Activated naive CD8-positive, alpha-beta T cell treated with anti-CD3 and anti-CD28 coated beads, Interleukin-2, amount 10 ng/mL, durations not matched to agents 7 days and 5 days (primary cell): ENCODE measurements at places on chromosomes 3 and 15. TPM values are rescaled to one million over a fixed set of nuclear protein-coding genes. Genes with fewer than 3 reads are reported as not detected.

The ZNF860 gene
- not detected for total RNA-seq

The ISL2 gene
- total RNA-seq, result not detected

The ASB14 gene
- not detected for total RNA-seq

The CORO2B gene
- total RNA-seq, result not detected

The SRGAP3 gene
- 4.9 TPM for total RNA-seq

The GTF2E1 gene
- 29.0 TPM for total RNA-seq

The CCDC13 gene
- not detected for total RNA-seq

The RARB gene
- total RNA-seq, result not detected

The GOLGA8N gene
- total RNA-seq, result 44.6 TPM

The C3orf70 gene
- not detected for total RNA-seq

The ABTB1 gene
- total RNA-seq, result 63.4 TPM

The EPHA6 gene
- not detected for total RNA-seq

The AMIGO3 gene
- total RNA-seq, result 2.0 TPM

The PCLAF gene
- total RNA-seq, result 110 TPM

The GCNT3 gene
- total RNA-seq, result not detected

The TNFSF10 gene
- 159 TPM for total RNA-seq

The SERINC4 gene
- 0.14 TPM for total RNA-seq

The HGD gene
- total RNA-seq, result 2.0 TPM

The CYP11A1 gene
- not detected for total RNA-seq

The ATP2C1 gene
- total RNA-seq, result 56.2 TPM

The SLC24A5 gene
- total RNA-seq, result not detected

The ARHGEF3 gene
- 130 TPM for total RNA-seq

The SLC28A2 gene
- not detected for total RNA-seq

The AADACL2 gene
- not detected for total RNA-seq

The NR1I2 gene
- total RNA-seq, result 0.28 TPM

The WDR49 gene
- not detected for total RNA-seq

The GOLGA6L7 gene
- total RNA-seq, result not detected

The IQCF5 gene
- not detected for total RNA-seq

The ZKSCAN7 gene
- 5.3 TPM for total RNA-seq

The FRMD5 gene
- total RNA-seq, result not detected

The CYP1A1 gene
- total RNA-seq, result 12.0 TPM

The RBPMS2 gene
- not detected for total RNA-seq

The CP gene
- total RNA-seq, result not detected

The FAM107A gene
- total RNA-seq, result not detected

The ALDH1L1 gene
- not detected for total RNA-seq

The NLGN1 gene
- not detected for total RNA-seq

The SNX33 gene
- total RNA-seq, result 2.6 TPM

The IMPG2 gene
- total RNA-seq, result 0.62 TPM

The SLC12A8 gene
- total RNA-seq, result 0.47 TPM
